Activated T-cell treated with anti-CD3 and anti-CD28 coated beads, Interleukin-2, amount 50 U/mL, for 72 hours (primary cell): ENCODE measurements at places on chromosomes 4 and X. TPM values are rescaled to one million over a fixed set of nuclear protein-coding genes. Genes with fewer than 3 reads are reported as not detected.

DNA sequence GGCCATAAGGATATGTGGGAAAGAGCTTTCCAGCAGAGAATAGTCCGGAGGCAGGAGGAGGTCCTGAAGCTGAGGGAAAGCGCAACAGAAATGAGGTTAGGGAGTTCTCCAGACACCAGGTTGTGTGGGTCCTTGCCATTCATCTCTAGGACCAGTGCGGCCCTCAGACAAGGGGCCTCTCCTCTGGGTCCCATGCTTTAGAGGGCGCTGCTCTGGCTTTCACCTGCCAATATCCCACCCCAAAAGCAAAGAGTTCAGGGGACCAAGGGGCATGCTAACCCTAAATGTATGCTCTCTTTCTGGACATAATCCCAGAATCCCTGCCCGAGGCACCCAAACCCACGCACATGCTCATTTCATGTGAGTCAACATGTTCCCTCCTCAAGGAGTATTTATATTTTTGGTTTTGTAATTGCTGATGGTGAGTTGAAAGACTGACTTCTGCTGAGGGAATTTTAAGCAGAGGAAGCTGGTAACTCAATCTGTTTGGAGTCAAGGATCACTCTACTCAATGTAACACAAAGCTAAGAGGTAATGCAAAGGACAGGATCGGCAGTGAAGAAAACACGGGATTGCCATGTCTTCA is 14.8 kb downstream of the RPL34 start:
- DNase-seq, result no peak

- no peak for DNase-seq
Measured at GRCh38 chr4:168317621-168318020, 931 bp downstream of the DDX60 start.

- DNase-seq, result no peak
Measured at GRCh38 chrX:31223817-31224216, 152.0 kb upstream of the FTHL17 start.

GRCh38 chrX:21747558-21747957 is 10.4 kb downstream of the SMPX start:
- DNase-seq, result no peak

DNA sequence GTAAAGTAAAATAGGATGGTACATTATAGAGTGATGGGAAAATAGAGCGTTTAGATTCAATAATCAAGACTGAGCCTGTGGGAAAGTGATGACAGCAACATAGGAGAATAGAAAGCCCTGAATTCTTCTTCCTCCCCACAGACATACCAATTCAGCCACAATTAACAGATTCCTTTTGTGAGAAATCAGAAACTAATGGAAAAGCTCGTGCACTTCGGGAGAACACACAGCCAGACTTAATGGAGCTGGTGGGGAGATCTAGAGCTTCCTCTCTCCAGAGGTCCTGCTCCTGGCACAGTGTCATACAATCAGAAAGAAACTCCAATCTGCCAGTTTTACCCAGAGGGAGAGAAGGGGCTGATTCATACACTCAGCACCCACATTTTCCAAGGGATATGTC is 676.3 kb upstream of the BOD1L1 start:
- no peak for DNase-seq

- DNase-seq, result no peak
Measured at GRCh38 chr4:79923281-79923680, 149.7 kb downstream of the ANTXR2 start.

GRCh38 chr4:179605196-179605595 is 2163.0 kb upstream of the AGA start:
- no peak for DNase-seq

DNA sequence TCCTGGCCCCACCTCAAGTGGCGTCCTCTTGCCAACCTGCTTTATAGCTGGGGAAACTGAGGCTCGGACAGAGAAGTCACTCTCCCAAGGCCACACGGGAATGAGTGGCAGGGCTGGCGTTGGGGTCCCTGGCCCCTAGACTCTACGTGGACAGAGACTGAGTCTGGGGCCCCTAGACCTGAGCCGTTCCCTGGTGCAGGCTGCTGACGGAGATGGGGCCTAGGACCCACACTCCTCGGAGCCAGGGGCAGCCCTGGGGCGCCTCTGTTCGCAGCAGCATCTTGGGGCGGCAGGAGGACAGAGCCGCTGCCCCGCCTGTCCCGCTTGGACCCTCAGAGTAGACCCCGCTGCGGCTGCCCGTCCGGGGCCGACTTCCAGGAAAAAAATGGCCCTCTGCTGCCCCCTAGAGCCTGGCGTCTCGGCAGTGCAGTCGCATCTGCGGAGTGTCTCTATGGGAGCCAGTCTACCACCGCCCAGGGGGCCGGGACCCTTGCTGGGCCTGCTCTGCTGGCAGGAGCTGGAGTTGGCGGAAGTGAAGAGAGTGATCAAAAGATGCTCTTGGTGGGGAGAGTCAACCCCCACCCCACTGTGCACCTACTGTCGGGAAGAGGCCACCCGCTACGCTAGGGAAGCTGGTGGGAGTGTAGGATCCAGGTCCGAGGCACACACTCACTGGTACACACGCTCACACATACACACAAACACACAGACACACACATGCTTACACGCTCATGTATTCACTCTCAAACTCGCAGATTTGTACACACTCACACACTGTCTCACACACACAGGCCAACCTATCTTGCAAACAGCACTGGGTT is 220.1 kb downstream of the AFAP1 start:
- peak; percentile 70 for DNase-seq

DNA sequence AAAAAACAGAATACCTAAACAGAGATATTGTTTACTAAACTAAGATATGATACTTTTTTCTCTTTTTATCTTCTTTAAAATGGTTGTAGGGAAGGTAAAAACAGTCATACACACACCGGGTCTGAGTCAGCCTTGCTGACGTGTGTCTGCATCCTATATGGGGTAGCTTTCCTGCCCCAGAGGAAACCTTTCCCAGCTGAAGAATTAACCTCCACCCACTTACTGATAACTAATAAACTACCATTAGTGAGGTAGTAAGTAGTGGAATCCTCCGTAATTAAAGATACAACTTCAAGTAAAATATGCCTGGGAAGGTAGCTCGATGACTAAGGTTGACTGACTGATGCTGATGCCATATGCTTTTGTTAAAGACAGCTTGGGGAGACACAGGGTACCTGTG is 312.2 kb downstream of the DCTD start:
- no peak for DNase-seq

- DNase-seq, result no peak
Measured at GRCh38 chr4:126757219-126757618, 875.5 kb upstream of the INTU start.

DNA sequence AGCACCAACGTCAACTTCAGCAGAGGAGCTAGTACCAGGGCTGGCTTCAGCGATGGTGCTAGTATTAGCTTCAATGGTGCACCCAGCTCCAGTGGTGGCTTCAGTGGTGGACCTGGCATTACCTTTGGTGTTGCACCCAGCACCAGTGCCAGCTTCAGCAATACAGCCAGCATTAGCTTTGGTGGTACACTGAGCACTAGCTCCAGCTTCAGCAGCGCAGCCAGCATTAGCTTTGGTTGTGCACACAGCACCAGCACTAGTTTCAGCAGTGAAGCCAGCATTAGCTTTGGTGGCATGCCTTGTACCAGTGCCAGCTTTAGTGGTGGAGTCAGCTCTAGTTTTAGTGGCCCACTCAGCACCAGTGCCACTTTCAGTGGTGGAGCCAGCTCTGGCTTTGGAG is 8.3 kb downstream of the TRO start:
- DNase-seq, result no peak

GRCh38 chrX:44071847-44072551 is 98.8 kb upstream of the NDP start:
- DNase-seq, result no peak

DNA sequence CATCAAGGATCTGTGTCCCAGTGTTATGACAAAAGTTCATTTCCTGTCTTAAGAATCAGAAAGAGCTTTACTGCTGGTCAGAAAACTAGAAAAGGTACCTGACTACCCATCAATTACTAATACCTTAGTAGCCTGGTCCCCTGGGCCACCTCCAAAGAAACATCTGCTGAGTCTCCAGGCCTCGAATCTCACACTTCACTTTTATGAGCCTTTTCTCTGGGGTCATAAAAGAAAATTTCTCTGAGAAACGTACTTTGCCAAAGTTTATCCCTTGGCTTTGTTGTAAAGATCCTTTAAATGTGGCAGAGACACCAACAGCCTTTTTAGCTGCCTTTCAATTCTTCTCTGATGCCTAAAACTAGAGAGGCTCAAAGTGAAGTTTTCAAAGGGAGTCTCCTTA is 17.8 kb downstream of the GUCY1A1 start:
- DNase-seq, result no peak

DNA sequence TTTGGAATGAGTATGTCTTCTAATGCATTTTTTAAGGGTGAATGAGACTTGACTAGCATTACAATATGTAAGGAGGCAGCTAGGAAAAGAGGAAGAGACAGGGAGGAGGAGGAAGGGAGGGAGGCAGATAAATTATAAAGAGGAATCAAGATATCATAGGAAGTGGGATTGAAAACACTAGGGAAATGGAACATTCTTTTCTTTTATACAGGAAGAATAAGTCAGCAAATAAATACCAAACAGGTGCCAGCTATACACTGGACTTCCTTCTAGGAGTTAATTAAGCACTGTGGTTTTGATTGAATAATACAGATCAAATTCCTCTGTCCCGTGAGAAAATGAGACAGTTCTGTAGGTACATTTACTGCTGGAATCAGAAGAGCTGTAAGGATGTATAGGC is 78.6 kb downstream of the PACRGL start:
- DNase-seq, result no peak

DNA sequence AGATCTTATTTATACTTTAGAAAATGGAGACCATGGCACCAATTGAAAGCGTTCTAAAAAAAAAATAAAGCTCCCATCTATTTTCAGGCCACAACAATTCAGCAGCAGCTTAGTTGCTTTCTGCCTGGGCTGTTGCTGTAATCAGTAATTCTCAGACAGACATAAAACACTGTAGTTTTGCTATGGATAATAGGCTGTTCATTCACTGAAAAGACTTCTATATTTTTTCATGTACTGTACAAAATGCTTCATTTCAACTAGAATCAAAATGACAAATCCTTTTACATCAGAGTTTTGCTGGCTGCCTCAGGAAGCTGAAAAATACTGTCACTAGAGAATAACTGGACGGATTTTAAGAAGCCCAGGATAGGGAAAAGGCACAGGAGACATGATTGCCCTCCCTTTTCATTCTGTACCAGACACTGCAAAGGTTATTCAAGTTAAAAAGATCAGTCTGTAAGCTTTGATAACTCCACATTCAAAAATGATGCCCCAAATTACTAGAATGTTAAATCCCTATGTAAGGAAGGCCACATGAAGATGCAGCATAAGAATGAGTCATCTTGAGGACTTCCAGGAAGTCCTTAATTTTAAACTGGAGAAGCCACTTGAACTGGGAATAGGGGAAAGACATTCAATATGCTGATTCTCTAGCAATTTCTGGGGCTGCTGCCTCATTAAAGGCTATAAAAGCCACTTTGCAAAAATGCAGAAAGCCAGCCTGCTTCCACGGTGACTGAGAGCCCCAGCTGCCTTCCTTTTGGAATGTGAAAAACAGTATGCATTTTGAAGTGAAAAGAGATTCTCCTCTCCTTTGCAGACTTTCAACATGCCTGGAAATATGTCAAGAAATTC is 403.2 kb upstream of the RASGEF1B start:
- no peak for DNase-seq

- DNase-seq, result peak; percentile 29
Measured at GRCh38 chr4:108359130-108359985, 190.6 kb upstream of the LEF1 start.

DNA sequence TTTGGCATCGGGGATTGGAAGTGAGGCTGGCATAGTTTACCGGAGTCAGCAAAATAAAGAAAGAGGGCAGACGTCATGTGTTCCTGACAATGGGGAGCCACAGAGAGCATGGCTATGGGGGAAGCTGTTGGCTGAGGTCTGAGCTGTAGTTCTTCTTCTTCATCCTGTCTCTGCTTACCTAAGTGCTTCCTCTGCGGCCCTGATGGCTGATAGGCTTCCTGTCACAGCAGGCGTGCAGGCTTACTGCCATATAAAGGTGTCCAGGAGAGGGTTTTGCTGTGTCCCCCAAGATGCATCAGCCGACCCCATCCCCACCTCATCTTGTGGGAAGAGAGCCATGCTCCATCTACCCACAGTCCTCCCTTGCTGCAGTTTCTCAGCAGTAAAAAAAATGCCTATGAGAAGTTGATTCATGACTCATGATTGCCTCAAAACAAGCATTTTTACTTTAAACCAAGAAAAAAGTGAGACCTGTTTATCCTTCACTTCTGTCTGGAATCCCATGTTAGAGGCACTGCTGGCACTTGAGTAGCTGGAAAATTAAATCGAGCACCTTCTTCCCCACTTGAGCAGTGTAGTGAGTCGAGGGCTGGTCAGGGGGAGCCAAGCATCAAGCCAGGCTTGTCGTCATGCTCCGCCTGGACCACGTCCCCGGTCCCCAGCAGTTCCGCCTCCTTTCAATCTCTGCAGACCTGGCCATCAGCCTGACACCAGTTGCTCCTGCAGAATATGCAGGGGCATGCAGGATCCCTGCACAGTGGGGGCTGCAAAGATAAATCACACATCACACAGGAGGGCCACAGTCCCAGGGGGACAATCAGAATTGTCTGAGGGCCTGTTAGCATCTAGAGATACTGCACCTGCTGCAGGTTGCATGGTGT is 237.8 kb downstream of the EVC2 start:
- no peak for DNase-seq

GRCh38 chrX:38513112-38513742 is 48.1 kb upstream of the TSPAN7 start:
- DNase-seq, result no peak

- DNase-seq, result no peak
Measured at GRCh38 chrX:54550821-54551220, 20.8 kb downstream of the GNL3L start.

- DNase-seq, result no peak
Measured at GRCh38 chr4:116005037-116005805, 891.8 kb upstream of the NDST4 start.

GRCh38 chrX:68894513-68895340 is 65.9 kb downstream of the EFNB1 start:
- DNase-seq, result peak; percentile 12

- DNase-seq, result peak; percentile 91
Measured at GRCh38 chr4:94451695-94452475, at the start of gene PDLIM5. TSS of gene PDLIM5 (plus strand) at chr4:94451942. CDS start at chr4:94455289, 3,347 bp downstream.

DNA sequence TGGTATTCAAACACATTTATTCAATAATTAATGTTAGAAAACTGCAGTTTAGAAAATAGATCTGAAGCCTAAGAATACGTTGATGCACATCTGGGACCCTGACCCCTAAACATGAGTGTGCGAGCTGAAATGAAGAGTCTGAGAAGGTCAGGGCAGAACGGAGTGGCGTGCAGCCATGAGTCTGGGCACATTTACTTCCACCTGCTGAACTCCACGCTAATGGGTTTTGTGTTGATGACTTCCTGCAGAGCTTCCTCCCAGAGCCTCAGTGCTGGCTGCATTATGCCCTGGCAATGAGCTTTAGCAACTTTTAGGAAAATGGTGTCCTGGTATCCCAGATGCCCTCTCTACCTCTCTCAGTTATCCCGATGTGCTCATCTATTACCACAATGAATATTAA is 53.1 kb downstream of the FAM114A1 start:
- no peak for DNase-seq

Gene NPNT
- total RNA-seq, result 0.51 TPM

Gene TRIM61
- total RNA-seq, result 1.2 TPM

Gene PLAC8
- total RNA-seq, result 49.3 TPM

Gene MUC7
- total RNA-seq, result not detected

Gene ADGRA3
- total RNA-seq, result 13.9 TPM

Gene BBS12
- 4.4 TPM for total RNA-seq

Gene IGSF1
- not detected for total RNA-seq
